ENCODE measurements at places on chromosomes 16 and 17.
A peak's percentile ranks its signal among the peaks of the same experiment; 100 is the strongest.

- no peak for DNase-seq
Measured at GRCh38 chr17:32482568-32483320, 4.0 kb upstream of the CDK5R1 start.

DNA sequence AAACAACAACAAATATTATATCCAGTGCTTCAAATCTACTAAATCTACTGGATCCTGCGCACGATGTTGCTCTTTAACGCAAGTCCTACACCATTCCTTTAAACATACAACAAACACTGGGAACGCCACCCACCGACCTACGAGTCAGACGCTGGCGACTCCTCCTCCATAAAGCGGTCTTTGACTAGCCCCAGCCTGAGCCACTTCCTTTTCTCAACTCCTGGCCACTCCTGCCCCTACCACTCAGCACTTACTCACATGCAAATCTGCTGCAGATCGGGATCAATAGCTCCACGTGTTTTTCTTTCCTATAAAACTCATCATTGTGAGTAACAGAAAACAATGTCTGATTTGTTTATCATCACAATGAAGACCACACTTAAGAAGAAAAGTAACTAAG is 32.8 kb upstream of the MNT start:
- DNase-seq = no peak

GRCh38 chr16:17529982-17530760 is 59.4 kb upstream of the XYLT1 start:
- no peak for DNase-seq

GRCh38 chr17:75097865-75098264 is 10.1 kb downstream of the SLC16A5 start:
- no peak for DNase-seq

GRCh38 chr16:74309789-74310781 is 13.5 kb downstream of the PSMD7 start:
- peak; percentile 34 for DNase-seq

GRCh38 chr17:57623620-57624019 is 121.5 kb downstream of the CCDC182 start:
- no peak for DNase-seq

DNA sequence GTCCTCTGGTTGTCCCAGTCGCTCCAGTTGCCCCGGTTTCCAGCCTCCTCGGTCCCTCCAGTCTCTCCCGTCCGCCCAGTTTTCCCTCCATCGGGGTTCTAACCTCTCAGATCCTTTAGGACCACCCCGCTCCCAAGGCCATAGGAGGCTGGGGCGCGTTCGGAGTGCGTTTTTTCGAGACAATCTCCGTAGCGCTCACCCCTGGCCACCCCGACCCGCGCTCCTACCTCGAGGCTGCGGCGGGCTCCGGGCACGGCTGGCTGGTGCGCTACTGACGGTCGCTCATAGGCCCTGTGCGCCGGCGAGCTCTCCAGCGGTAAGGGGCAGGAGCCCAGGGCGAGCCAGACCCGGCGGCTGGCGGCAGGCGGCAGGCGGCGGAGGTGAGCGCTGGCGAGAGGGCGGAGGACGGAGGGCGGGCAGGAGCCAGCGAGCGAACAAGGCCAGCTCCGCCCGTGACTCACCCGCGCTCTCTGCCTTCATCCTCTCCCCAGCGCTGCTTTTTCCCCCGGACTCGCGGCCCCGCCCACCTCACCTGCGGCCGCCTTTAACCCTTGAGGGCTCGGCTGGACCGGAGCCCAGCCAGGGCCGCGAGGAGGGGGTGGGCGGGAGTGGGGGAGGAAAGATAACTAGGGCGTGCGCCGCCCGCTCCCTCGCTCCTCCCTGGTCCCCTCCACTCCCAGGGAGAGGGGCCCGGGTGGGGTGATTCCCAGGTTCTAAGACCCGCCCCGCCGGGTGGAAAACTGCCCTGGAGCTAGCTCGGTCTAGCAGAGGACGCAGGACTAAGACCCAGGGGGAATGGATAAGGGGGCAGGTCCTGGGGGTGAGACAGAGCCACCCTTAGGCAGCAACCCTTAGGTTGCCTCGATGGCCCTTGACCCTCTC is at the start of gene SP6:
Gene SP6, minus strand, starts transcription at position 472 of the 882 bp plus-strand sequence. CDS start 2,734 bp downstream, outside the sequence.
- no peak for DNase-seq

GRCh38 chr16:58337090-58337444 is 42.2 kb upstream of the PRSS54 start:
- DNase-seq = no peak

GRCh38 chr17:27299384-27300049 is 5.6 kb downstream of the WSB1 start:
- DNase-seq = no peak

DNA sequence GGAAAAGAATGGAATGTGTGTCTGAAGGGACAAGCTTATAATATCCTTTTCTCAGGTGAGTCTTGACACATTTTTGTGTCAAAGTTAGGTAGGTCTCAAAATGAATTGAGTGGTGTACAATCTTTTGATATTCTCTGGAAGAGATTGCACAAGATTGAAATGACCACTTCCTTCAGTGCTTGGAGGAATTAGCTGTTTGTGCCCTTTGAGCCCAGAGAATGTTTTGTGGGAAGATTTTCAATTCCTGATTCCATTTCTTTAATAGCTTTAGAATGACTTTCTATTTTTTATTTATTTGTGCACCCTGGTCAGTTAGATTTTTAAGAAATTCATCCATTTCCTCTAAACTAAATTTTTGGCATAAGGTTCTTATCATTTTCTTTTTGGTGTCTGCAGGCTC is 1.6 kb upstream of the CCL13 start:
- no peak for DNase-seq

DNA sequence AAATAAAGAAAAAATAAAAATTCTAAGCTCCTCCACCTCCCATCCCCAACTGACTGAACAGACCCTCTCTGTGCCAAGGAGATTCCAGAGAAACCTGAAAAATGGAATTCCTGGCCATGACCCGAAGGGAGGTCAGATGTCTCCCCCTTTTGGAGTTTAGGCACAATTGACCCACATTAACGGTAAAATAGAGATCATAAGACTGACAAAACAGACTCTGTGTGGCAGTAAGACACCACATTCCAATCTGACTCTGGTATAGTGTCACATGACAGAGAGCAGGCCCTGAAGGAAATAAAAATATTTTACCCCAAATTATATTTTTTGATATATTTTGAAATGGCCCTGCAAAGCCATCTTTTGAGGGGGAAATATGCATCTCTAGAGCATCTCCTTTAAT is 115.1 kb upstream of the ZKSCAN2 start:
- DNase-seq = no peak

- DNase-seq = no peak
Measured at GRCh38 chr16:2913603-2914002, 1.9 kb downstream of the FLYWCH1 start.

DNA sequence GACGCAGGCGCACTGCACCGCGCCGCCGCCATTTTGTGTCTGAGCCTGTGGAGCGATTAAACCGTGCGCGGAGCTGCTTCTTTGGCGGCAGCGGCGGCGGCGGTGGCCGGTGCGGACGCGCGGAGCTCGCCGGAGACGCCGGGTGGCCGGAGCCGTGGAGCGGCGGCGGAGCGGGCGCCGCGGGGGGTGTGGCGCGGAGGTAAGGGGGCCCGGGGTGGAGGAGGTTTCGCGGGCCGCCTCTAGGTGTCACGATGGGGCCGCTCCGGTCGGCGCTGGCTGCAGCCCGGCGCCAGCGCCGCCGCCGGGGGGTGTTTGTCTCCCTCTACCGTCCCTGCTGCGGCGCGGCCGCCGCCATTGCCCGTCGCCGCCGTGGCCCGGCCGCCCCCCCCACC is at the start of gene CTCF:
Gene CTCF, plus strand, starts transcription at position 1 of the 392 bp plus-strand sequence. CDS start 48,307 bp downstream, outside the sequence.
- DNase-seq = peak; percentile 77

DNA sequence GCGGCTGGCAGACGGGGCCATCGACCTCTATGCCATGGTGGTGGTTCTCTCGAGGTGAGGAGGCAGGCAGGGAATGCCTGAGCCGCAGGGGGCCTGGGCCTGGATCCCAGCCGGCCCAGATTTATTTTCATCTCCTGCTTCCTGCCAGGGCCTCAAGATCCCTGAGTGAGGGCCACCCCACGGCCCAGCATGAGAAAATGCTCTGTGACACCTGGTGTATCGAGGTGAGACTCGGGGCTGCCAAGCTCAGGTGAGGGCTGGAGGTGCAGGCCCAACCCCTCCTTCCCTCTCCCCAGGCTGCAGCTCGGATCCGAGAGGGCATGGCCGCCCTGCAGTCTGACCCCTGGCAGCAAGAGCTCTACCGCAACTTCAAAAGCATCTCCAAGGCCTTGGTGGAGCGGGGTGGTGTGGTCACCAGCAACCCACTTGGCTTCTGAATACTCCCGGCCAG is 4.9 kb downstream of the ACADVL start:
- DNase-seq = no peak

- DNase-seq = no peak
Measured at GRCh38 chr17:48241770-48242497, 134.4 kb downstream of the SNX11 start.

- DNase-seq = no peak
Measured at GRCh38 chr17:74283371-74283673, 9.3 kb downstream of the DNAI2 start.

DNA sequence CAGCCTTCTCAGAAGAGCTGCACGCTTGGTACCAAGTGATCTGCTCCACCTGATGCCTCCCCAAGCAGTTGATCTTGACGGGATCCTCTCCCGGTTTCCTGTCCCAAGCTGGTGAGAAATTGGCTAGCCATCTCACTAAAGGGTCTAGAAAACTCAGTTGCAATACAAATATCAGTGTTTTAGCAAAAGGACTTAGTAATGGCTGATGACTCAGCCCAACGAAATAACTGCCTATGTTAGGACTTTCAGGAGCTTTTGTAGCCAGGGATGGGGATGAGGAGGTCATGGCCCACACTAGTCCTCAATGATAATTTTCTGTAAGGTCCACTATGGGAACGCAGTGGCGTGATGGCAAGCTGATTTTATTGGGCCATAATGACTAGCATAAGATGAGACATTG is 23.3 kb upstream of the ENGASE start:
- no peak for DNase-seq

- no peak for DNase-seq
Measured at GRCh38 chr17:80414508-80414802, 512 bp upstream of the ENDOV start.

DNA sequence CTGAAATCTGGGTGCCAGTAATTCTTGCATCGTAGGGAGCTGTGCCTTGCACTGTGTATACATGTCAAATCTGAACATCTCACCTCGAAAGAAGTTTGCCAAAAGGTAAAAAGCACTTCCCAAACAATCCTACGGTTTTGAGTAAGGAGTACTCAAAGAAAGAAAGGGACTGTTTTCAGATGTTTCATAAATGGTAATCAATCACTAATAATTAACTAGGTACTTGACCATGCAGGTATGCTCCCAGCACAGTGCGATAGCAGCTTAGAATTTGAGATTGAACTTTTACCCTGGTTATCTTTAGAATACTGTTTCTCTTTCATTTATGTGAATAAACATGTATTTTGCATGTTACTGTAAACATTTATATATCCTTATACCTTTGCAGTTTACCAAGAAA is 39.0 kb downstream of the PRKCA start:
- DNase-seq = no peak

GRCh38 chr16:76749780-76750375 is 441.1 kb upstream of the MON1B start:
- no peak for DNase-seq

GRCh38 chr16:83878838-83879237 is 20.1 kb upstream of the MLYCD start:
- DNase-seq = peak; percentile 44

DNA sequence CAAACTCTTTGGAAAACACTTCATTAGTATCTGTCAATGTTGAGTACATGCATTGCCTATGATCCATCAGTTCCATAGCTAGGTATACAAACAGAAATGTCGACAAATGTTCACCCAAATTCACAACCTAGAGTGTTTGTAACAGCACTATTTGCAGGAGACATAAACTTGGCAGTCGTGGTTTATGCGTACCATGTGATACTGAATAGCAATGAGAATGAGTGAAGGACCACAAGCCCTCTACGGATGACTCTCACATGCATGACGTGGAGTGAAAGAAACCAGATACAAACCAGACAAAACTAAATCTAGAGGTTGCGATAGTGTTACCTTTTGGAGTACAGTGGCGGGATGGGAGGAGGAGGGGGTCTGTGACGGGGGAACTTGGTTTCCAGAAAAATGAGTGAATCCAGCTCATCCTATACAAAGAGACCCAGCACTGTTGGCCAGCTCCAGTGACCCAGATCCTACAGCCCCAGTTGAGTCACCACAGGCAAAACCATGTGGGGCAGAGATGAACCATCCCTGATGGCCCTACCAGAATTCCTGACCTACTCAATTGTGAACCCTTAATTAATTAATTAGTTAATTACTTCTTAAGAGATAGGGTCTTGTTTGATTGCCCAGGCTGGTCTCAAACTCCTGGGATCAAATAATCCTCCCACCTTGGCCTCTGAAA is 15.9 kb upstream of the ULK2 start:
- no peak for DNase-seq

DNA sequence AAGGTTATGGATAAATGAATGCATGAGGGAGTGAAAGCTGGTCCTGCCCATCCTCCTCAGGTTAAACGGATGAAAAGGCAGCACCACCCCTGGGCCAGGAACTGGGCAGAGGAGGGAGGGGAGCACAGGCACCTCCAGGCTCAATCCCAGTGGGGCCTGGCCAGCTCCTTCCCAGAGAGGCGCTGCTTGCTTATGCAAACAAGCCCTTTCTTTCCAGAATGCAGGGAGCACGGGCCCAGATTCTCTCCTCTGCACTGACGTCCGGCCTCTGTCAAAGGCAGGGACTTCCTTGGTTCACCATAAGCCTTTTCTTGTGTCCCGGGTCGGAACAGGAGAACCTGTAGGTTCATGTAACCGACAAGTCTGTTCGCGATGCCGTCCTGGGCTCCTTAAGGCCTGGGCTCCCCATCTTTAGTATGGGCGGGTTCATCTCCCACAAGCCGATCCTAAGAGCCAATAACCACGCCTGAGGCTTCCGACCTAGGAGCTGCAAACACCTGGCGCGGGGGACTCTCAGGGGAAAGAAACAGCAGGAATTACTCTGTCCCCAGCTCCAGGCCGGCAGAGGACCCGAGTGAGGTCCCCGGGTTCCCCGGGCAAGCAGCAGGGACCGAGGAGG is 16.3 kb downstream of the ENPP7 start:
- no peak for DNase-seq

DNA sequence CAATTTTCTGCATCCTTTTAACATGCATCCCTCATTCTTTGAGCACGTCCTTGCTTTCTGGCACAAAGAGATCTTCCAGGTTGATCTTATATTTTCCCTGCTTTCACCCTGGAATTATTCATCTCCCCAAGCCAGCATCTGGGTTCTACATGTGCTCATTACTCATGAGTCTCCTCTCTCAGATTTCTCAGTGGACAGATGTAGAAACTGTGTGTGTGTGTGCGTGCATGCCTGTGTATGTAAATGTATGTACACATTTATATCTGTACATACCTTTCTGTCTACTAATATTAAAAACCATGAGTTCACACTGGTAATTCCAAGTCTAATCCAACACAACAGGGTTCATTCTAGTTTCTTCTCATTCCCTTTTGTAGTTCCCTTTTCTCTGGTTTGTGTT is 41.9 kb upstream of the NSRP1 start:
- no peak for DNase-seq

DNA sequence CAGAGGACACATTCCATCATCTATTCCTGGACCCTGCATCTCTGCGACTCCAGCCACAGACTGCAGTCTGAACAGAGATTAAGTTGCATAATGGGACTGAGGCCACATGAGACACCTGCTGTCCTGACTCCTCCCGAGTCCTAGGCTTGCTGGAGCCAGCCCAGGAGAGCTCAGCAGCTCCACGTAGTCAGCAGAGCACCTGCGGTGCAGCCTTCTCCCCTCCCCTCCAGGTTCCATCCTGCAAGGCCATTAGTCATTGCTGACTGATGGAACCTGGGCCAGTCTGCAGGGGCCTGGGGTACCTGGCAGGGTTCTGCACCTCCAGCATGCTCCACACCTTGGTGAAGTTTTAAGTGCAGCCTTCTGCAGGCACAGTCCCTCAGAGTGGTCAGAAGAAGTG is 76.7 kb downstream of the PLD6 start:
- DNase-seq = no peak
